ENCODE measurements at places on chromosomes 11 and 22.

DNA sequence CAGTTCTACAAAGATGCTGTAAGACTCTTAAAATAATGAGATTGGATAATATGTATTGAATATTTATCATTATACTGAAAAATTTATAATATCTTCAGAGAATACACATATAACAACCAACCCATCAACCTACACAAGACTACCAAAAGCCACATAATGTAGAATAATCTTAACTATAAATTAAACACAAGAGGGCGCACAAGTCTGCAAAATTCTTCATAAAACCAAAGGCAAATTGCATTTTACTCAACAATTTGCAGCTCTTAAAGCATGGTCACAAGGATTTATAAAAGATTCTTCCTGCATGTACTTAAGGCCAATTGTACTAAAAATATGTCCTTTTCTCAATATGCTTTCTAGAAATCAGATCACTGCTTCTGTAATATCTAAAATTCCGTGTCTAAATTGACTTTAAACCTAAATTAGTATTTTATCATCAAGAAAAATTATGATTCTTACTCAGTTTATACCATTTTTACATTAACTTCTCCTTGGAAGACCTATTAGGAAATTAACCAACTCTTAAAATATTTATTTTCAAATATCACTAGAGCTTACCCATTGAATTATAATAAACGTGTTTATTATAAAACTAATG is 79.0 kb downstream of the TTC28 start:
- DNase-seq, result no peak

DNA sequence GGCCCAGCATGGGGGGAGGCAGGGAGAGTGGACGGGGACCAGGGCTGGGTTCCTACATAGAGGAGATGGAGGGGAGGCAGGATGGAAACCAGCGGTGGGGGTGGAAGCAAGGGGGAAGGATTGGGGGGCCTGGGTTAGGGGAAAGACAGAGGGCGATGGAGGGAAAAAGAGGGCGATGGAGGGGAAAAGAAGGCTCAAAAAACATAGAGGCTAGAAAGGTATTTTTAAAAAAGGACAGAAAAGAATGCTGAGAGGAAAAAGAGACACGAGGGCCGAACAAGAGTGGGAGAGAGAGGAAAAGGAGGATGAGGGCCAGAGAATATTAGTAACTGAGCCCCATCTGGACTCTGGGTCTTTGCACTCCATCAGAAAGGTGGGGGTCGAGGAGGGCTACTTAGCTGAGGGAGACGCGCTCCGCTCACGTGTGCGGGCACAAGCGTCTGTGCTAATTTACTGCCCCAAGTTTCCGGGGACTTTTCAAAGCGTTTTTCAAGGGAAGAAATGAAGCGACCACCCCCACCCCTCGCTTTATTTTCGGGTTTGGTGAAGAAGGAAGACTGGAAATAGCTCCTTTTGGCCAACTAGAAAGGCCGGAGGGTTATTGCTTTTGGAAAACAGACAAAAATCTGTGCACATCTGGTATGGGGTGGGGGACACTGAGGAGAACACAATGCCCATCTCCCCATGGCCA is 14.5 kb downstream of the PAX6 start:
- no peak for DNase-seq

DNA sequence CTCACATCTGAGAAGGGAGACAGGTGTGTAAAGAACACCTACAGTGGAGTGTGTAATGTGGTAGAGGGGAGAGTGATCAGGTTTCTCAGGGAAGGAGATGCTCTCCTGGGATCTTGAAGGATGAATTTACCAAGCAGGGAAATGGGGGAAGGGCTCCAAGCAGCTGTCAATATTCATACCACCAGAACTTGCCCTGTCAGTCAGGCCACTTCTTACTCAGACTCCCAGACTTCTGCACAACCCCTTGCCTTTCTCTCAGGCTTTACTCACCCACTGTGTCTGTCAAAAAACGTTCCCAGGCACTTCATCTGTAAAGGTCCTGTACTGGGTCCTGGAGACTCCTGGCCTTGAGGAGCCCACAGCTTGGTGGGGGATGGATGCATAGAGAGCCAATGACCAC is 14.0 kb upstream of the FCHSD2 start:
- no peak for DNase-seq

GRCh38 chr11:114295676-114296604 is at the start of gene NNMT:
Gene NNMT, plus strand, starts transcription at chr11:114296399. Its CDS starts 158 bp downstream, at chr11:114296557.
- DNase-seq, result no peak

GRCh38 chr22:21937041-21937820 is 15.4 kb downstream of the PPM1F start:
- no peak for DNase-seq

DNA sequence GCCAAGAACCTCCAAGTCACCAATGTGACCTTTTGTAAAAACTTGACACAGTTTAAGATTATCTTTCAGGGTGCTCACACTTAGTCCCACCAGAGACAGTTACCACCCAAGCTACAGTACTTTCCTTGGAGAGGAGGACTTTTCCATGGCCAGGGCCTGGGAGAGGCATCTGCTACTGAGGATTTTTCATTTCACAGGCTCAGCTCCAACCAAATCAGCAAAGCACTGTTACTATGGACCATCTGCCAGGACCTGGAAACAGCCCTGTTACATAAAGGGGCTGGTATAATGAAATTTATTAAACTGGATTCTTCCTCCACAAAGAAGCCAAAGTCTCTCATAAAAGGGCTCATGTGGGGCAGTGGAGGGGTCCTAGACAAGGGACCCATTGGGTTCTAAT is 38.6 kb downstream of the SERGEF start:
- DNase-seq, result no peak

- DNase-seq, result no peak
These were observed 299.5 kb upstream of the B3GAT1 start for GRCh38 chr11:134711588-134711987.
